Dermis blood vessel endothelial cell (primary cell): ENCODE measurements at places on chromosomes 12 and 14. TPM values are rescaled to one million over a fixed set of nuclear protein-coding genes. Genes with fewer than 3 reads are reported as not detected.

GRCh38 chr12:52473768-52474167, at the start of gene KRT6C:
KRT6C (minus strand) TSS chr12:52473805; CDS start chr12:52473737, 68 bp downstream.
- DNase-seq = no peak

DNA sequence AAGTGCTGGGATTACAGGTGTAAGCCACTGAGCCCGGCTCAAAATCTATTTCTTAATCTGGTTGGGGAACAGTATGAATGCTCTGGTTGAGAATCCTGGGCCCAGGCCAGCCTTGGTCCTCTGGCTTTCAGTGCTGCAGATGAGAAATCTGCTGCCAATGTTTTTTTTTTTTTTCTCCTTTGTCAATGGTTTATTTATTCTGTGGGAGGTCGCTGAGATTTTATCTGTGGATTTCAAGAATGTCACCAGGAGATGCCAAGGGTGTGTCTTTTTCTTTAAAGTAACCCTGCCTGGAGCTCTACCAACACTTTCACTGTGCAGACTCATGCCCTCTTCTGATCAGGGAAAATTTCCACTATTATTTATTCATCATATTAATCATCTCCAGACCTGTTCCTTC, 3.6 kb downstream of the SLC25A29 start:
- DNase-seq = no peak

DNA sequence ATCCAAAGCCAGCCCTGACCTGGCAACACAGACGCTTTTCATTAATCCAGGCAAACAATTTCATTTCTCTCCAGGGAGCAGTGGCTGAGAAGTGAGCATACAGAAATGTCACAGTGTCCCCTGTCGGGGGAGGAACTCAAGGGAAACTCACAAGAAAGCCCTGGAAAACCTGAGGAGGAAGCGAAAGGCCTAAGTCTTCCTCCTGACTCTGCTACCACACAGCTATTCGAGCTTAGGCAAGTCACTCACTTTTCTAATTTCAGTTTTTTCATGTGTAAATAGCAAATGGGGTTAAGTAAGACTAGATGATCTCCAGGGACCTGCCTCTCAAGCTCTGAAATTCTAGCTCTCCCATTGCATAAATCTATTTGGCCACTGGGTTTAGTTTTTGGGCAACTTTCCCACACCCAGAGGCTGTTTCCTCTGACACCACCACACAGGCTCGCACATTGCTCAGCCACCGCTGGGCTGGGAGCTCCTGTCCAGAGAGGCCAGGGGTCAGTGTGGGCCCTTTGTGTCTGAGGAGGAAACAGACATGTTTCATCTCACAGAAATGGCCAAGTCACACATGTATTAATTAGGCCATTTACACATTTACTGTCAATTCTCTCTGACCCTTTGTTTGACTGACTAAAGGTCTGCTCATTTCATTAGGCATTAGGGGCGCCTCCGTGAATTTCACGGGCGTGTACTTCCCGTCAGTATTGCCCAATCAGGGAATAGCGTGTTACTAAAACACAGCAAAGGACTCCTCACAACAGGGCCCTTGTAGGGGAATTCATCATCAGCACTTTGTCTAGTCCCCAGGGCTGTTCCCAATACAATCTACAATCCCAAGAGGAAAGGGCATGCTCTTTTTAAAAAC, 9.8 kb upstream of the PNMA1 start:
- peak; percentile 96 for DNase-seq

DNA sequence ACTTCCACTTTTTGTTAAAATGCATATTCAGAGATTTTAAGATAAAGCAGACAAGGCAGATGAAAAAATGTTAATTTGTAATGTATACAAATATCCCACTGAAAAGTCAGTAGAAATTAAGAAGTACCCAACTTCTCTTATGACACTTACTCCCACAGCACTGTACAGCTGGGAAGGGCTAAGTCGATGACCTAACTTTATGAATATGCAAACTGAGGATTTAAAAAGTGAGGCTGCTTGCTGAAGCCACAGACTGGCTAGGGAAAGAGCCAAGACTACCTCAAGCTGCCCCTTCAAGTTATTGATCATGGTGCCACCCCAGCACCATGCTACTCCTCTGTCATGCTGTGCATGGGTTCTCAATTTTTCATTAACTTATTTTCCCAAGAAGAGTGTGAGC, 17.0 kb downstream of the PPM1H start:
- no peak for DNase-seq

- no peak for DNase-seq
Observed at GRCh38 chr12:13197526-13198143, 1.1 kb downstream of the EMP1 start.

- DNase-seq = peak; percentile 89
Observed at GRCh38 chr14:91286530-91286937, 42.0 kb upstream of the GPR68 start.

GRCh38 chr12:96549341-96549740, 60.0 kb downstream of the CFAP54 start:
- DNase-seq = no peak

DNA sequence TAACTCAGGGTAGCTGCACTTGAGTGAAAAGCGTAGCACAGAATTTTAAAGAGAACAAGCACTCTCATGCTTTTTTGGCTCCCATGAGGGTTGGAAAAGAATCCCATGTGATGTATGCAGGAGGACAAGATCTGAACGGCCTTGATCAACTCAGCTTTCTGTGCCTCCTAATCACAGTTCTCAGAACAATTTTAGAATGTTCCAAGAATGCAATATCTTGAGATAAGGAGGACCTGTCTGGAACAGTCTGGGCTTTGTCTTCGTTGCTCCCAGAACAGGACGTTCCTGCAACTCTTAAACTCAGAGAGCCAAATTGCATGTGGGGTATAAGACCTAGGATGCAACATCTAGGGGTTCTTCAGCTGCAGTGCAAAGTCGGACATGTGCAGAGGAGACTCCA, 582.7 kb downstream of the RERGL start:
- no peak for DNase-seq

DNA sequence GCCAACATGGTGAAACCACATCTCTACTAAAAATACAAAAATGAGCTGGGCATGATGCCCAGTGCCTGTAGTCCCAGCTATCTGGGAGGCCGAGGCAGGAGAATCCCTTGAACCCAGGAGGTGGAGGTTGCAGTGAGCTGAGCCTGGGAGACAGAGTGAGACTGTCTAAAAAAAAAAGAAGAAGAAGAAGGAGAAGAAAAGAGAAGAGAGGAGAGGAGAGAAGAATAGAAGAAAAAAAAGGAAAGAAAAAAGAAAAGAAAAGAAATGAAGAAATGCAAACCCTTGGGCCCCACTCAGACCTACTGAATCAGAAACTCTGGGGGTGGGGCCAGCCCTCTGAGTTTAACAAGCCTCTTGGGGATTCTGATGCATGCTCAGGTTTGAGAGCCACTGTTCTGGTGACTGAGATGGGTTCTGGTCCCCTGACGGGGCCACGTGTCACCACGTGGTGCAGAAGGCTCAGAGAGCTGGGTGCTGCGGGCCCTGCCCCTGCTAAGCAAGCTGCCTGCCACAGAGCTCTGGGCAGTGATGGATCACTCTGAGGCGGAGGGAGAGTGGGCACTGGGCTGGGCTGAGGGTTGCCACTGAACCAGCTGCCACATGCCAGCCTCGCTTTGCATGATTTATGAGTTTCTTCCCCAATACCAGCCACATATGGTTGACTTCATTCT, 37.5 kb downstream of the ERH start:
- DNase-seq = no peak

GRCh38 chr14:101361044-101361443, 200.3 kb upstream of the DIO3 start:
- DNase-seq = no peak

DNA sequence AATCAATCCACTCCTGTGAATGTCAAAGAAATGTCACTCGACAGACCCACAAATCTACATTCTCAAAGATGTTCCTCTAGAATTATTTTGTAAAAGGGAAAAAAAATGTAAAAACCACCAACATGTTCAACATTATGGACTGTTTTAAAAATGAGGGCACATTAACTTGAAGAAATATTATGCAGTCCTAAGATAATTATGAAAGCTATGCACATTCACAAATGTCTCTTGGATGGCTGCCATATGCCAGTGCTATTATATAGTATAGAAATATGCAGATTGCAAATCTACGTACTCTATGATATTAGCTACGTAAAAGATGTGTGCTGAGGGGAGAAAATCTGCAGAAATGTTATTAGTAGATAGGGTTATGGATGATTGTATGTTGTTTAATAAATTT, 334.2 kb downstream of the BMP4 start:
- no peak for DNase-seq

SLC25A47 gene
- not detected in 2 replicates for total RNA-seq

RNASE1 gene
- 28.6 and 64.0 TPM in 2 replicates for total RNA-seq

TMEM121 gene
- 4.6 and 11.7 TPM in 2 replicates for total RNA-seq

RNU6-8 gene
- not detected in 2 replicates for total RNA-seq

CYP27B1 gene
- total RNA-seq = 0.17 and 0.47 TPM in 2 replicates

PGF gene
- 126 and 252 TPM in 2 replicates for total RNA-seq

RERG gene
- under 0.01 TPM in 1 of 2 replicates, not detected in the other for total RNA-seq

GABARAPL1 gene
- 76.9 and 88.2 TPM in 2 replicates for total RNA-seq

RHEBL1 gene
- 1.2 and 2.0 TPM in 2 replicates for total RNA-seq

KCNC2 gene
- not detected in 2 replicates for total RNA-seq
